ENCODE measurements at places on chromosomes 3 and 15.

GRCh38 chr3:49244581-49245205, 32.3 kb downstream of the C3orf62 start:
- DNase-seq: no peak

DNA sequence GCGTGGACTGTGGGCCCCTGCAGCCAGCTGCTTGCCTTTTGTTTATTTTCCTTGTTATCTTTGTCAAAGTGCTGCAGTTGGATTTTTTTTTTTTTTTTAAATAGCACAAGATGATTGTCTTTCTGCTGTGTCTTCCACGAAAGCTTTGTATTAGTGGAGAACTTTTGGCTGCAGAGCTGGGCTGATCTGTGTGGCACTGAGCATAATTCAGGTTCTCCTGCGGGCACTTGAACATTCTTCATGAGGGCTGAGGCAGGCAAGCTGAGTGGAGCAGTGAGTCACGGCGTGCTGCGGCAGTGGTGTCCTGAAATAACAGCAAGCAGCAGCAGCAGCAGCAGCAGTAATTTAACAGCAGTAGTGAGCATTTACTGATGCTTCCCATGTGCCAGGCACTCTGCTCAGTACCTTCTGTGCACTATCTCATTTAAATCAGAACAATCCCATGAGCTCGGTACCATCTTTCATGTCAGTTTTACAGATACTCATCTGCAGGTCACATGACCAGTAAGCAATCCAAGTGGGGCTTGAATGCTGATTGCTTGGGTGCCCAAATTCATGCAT, 45.8 kb downstream of the MITF start:
- DNase-seq: no peak

DNA sequence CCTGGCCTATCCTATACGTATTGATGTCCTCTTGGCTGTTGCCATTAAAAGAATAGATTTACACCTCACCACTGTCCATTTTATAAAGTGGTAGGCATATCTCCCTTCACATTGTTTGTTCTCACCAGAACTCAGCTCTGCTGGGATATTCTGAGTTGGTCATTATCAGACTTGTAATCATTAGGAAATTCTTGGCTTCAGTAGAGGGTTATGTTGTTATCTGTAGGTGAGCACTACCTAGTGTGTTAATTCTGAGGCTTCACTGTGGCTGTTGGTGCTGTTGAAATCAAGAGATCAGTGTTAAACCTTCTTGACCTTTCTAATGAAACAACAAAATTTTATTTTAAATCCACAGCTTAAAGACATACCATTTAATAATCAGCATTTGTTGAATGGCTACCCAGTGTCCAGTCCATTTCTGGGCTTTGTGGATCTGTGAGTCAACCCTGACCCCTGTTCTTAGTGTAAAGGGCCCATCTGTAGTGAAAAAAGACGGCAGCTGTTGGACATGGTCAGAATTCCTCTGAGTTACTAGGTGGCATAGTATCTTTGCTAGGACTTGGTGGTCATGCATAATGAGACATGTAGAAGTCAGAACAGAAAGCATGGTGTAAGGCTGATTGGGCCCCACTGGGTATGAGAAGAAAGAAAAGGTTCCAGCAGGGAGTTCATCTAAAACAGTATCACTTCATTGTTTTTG, 32.9 kb upstream of the P4HTM start:
- DNase-seq: no peak

DNA sequence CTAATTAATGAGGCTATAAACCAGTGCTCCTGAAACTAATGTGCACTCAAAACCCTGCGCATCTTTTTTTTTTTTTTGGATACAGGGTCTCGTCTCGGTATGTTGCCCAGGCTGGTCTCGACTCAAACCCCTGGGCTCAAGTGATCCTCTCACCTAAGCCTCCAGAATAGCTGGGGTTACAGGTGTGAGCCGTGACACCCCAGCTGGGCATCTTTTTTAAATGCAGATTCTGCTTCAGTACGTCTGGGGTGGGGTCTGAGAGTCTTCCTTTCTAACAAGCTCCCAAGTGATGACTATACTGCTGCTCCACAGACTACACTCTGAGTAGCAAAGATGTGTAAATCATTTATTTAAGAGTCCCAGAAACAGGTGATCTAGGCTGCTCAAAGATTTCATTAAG, 73.0 kb downstream of the BFSP2 start:
- DNase-seq: no peak

GRCh38 chr15:78316283-78317083, 17.1 kb upstream of the SKIC8 start:
- DNase-seq: no peak

DNA sequence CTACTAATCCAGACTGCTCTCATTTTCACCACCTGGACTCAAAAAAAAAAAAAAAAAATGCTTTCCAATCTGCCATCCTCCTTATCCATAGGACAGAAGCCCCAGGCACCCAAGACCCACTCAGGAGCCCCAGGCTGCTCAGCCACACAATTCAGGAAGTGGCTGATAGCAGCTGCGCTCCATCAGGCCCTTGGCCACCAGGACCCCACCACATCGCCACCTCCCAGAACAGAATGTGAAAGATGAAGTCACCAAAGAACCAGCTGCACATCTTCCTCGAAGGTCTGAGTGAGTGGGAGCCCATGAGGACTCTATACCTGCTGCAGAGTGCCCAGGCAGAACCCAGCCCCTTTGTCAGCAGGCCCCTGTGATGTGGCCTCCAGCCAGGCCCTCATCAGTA, 19.5 kb downstream of the POC1A start:
- no peak for DNase-seq

- no peak for DNase-seq
These were observed 25.6 kb upstream of the PYGO1 start for GRCh38 chr15:55613727-55614126.

DNA sequence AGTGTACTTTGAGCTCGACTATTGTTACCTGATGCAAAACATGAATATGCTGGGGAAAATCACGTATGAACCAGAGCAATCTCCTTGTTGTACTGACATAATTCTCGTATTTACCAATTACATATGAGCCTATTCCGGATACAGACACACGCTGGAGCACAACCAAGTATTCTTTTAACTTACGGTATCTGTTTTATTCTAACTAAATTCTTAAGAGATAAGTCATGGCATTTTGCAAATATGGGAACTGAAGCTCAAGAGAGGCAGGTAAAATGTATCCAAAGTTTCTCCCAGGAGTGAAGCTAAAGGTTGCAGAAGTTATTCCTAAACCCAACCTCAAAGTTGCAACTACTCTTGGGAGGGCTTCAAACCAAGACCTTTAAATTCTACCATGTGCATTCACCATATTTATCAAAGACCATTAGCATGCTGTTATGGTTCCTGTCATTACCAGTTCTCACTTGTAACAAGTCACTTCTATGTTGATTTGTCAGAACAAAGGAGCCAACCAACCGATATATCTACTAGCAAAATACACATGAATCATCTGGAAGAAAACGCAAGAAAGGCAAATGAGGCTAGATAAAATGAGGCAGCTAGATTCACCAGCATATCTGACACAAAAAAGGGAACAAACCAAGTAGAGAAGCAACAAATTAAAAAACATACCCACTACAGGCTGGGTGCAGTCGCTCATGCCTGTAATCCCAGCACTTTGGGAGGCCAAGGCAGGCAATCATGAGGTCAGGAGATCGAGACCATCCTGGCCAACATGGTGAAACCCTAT, 17.8 kb downstream of the TBL1XR1 start:
- no peak for DNase-seq

DNA sequence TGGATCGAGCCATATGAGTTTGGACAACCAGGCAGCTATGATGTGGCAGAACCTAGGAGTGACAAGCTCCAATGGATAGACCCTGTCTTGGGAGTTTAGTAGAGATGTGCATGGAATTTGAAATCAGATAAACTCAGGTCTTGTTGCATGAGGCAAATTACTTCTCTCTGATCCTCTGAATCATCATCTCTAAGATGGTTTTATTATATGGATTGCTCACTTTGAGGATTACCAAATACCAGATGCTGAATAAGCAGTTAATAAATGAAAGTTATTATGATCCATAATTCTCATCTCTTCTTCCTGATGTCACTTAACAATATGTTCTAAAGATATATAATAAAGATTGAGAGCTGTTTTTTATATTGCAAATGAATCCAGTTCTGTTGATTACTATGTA, 622.2 kb downstream of the NTRK3 start:
- DNase-seq: no peak

- DNase-seq: no peak
These were observed 239.9 kb downstream of the CPNE4 start for GRCh38 chr3:131794766-131795388.

DNA sequence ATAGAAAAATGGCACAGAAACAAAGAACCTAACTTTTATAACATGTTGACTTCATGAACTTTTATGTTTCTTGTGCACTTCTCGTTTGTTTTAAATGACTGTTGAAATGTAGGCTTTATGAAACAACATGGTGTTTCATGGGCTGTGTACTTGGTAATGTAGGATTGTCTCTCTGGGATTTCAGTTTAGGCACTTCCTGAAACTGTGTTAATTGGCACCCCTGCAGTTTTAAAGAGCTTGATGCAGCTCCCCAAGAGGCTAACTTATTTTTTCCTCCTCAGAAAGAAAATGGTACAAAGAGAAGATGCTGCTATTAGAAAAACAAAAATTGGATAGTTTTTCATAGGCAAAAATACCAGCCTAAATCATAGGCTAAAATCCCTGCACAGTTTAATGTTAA, 239.2 kb downstream of the GRM7 start:
- DNase-seq: no peak

DNA sequence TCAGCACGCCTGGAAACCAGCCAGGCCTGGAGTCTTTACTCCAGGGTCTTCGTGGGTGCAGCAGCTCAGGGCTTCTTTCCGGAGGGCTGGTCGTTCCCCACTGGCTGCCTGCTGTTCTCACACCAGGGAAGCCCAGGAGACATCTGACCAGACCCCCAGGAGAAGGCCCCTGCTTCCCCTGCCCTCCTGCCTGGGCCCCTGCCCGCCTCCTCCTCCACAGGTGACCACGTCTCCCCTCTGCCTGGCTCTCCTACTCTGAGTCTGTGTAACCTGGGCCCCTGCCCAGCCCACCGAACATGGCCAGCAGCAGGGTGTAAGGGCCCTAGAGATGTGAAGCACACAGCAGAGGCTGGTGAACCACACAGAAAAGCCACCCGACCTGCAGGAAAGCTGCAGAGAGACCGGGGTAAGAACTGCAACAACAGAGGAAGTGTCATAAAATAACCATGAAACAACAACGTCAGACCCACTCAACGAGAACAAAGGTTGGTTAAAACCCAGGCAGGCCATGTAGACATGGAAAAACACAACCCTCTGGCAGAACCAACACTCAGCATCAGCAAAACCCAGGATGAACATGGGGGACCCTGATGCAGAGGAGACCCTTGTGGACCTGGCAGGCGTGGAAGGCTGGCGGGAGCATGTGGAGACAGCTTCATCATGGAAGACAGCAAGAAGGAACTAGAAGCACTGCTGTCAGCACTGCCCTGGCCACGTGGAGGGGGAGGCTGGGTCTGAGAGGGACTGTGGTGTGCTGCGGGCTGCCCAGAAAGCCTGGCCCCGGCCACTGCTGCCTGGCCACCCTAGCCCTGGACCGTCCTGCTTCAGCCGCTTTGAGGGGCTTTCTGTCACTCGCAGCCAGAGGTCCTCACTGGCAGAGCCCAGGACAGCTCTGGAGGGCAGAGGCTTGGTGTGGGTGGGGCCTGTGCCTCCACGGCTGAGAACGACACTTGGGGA, 20.4 kb downstream of the UROC1 start:
- no peak for DNase-seq

DNA sequence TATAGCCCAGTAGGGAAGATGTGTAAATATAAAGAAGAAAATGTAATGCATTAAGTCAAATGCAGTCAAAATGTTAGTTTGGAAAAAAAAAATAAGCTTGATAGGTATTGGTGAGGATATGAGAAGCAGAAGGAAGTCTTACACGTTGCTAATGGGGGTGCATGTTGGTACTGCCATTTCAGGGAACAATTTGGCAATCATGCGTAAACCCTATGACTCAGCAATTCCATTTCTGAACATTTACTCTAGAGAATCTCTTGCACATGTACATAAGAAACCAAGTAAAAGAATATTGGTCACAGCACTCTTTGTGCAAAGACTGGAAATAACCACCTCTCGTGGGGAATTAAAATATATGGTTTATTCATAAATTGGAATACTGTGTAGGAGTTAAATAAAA, 35.5 kb upstream of the TIMP4 start:
- no peak for DNase-seq

Measured in effector memory CD4-positive, alpha-beta T cell (primary cell).